CD4-positive, alpha-beta T cell treated with Interleukin-4 for 1 hour (primary cell): ENCODE measurements at places on chromosomes 7 and 10.

- DNase-seq, result no peak
Observed at GRCh38 chr7:112159351-112159750, 46.8 kb downstream of the DOCK4 start.

- no peak for DNase-seq
Observed at GRCh38 chr7:32680259-32681173, 185.2 kb downstream of the AVL9 start.

DNA sequence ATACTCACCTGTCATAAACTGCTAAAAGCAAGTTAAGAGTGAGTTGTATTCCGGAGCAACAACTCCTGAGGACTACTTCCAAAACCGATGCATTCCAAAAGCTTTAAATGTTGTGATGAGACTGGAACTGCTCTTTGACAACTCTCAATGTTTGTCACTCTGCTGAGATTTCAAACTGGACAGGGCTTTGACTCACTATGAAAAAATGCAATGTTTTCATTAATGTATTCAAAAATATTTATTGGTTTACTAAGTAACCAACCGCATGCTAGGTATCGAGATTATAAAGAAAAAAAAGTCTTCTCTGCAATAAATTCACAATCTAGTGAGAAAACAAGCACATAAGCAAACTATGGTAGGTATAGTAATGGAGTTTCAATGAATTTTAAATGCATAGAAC, 107.9 kb upstream of the GNAI1 start:
- DNase-seq, result no peak

- no peak for DNase-seq
Observed at GRCh38 chr10:131726076-131726880, 174.5 kb upstream of the PPP2R2D start.

DNA sequence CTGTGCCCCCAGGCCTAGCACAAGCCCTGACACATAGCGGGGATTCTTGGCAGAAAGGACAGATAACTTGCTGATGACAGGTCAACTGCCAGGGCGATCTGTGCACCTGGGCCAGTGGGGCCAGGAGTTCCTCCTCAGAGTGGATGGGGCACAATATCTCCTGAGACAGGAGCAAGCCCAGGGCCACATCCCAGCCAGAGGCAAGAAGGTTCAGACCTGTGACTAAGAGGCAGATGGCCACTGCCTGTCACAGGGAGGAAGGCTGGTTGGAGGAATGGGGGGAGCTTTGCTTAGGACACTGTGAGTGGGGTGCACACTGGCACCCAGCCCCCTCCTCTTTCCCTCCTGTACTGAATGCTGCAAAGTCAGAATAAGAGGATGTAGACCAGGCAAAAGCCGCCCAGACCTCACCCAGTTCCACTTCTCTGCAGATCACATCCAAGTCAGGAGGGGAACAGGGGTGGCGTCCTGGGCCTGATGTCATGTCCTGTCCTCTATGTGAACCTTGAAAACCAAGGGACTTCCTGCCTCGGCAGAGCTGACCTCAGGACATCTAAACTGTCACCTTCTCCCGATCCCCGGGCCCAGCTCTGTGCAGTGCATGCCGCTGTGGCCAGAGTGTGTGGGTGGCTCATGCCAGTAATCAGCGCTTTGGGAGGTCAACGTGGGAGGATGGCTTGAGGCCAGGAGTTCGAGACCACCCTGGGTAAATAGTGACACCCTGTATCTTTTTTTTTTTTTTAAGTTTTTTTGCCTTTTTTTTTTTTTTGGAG, 1.3 kb downstream of the GUSB start:
- peak; percentile 81 for DNase-seq

GRCh38 chr10:52053497-52053896, 260.6 kb upstream of the DKK1 start:
- no peak for DNase-seq

GRCh38 chr10:73093922-73094850, 2.5 kb downstream of the P4HA1 start:
- no peak for DNase-seq

GRCh38 chr10:34168439-34168838, 646.7 kb downstream of the PARD3 start:
- DNase-seq, result no peak

- no peak for DNase-seq
Observed at GRCh38 chr7:29318853-29319718, 124.5 kb downstream of the CHN2 start.

DNA sequence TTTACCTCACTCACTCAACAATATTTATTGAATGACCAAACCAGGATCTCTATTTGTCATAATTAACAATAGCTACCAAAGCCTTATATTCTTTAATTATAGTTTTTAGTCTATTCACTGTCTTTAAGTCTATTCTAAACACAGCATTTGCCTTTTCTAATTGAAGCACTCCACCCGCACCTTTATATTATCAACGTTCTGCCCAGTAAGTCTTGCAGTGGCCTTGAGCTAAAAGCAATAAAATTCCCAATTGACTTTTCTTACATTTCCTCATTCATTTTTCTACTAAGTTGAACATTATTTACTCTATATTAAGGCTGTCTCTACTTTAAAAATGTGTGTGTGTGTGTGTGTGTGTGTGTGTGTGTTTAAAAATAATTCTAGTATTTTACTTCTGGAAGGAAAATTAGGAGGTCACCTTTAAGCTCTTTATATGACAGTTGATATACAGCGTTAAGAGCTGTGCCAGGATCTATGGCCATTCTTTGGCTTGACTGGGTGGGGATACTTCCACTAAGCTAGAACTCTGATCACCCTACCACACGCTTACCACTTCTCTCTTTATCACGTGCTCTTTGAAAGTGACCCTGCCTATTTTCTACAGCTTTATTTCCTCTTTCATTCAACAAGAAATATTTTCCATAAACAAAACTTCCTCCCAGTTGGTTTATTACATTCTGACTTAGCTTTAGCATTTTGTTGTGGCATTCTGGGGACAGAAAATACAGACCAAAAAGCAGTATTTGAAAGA, 8.8 kb downstream of the PAPSS2 start:
- DNase-seq, result no peak

DNA sequence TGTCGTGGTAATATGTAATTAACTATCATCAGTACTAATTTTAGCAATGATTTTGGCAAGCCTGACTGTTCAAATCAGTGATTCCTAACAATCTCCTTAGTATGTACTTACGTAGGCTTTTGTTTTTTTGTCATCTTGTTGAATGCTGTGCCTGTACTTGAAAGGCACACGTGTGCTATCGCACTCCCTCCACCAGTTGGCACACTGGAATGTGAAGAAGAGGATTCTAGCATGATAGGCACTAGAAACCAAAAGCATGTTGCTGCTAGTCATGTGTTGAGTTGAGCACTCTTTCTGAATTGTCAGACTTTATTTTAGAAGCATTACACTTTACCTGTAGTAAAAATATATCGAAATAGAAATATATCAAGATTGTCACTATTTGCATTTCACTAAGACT, 59.1 kb downstream of the TASOR2 start:
- no peak for DNase-seq

DNA sequence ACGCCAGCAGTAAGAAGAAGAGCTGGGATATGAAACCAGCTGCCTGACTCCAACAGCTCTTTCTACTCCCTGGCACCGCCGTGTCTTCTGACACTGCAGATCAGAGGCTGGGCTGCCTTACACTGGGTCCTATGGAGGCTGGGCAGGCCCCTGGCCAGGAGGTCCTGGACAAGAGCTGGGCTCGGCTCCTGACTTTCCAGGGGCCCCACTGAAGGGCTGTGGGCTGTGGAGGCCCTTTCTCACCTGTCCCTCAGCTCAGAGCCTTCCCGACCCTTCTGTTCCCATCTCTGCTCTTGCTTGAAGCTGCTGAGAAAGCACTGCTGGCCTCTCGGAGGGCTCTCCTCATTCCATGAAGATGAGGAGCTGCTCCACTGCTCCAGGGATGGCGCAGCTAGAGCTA, 85.9 kb upstream of the UNC5B start:
- no peak for DNase-seq

DNA sequence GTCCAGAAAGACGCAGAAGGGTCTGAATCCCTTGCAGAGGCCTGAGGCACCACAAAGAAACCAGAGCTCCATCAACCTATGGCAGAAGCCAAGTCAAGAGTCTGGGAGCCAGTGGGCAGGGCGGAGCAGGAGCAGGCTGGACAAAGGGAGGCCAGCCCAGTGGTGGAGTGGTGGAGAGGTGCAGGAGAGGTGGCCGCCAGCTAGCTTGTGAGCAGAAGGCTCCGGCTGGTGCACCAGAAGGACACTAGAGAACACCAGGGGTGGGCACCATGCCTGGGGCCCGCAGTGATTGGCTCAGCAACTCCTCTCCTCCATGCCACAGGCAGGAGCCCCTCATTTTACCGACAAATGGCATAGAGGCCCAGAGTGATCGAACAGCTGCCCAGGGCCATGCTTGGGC, 186.6 kb downstream of the GRID1 start:
- no peak for DNase-seq

- DNase-seq, result no peak
Observed at GRCh38 chr10:108496106-108496505, 1331.6 kb upstream of the SORCS1 start.

DNA sequence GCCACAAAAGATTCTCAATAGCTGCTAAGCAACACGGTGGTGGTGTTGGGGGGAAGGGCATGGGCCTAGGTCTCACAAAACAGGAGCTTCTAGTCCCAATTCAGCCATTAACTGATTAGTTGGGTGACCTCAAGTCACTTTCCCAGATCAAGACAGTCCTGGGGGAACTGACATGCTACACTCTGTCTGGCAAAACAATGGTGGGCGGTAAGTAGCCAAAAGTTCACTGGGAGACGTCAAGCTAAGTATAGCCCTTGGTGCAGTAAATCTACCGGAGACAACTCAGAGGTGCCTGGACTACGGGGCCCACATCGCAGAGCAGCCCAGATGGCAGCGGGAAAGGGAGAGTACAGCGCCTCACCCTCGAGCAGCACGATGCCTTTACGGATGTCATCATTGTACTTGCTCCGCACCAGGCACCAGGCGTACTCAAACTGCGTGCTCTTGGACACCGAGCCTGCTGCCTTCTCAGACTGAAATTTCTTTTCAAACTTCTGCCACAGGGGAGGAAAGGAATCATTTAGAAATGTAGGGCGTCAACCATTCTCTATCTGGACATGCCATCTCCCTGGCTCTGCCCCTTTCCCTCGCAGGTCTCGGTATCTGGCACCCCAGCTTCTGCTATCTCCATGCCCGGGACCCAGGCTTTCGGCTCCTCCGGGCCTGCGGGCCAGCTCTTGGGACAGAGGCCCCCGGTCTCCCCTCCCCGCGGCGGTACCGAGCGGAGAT, 1.1 kb downstream of the FIS1 start:
- DNase-seq, result no peak

DNA sequence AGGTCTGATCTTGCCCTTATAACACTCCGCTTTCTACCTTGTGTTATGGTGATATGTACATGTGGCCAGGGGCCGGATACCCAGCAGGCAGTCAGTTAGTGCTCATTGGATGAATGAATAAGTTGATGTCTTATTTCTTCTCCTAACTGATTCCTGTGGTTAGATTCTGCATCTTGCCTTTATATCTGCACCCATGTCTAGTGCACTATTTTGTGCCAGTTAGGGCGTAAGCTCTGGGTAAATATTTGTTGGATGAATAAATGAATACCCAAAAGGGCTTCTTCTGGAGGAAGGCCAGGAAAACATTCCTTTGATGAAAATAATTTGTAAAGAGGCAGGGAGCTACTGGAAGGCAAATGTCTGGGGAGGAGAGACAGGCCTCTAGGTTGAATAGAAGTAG, 148.2 kb downstream of the CHN2 start:
- no peak for DNase-seq

- peak; percentile 70 for DNase-seq
Observed at GRCh38 chr10:11403116-11403515, 208.3 kb downstream of the USP6NL start.

GRCh38 chr10:43262397-43262901, 4.4 kb downstream of the RASGEF1A start:
- DNase-seq, result no peak

GRCh38 chr10:24210501-24210900, 1.6 kb downstream of the KIAA1217 start:
- DNase-seq, result no peak

- DNase-seq, result no peak
Observed at GRCh38 chr10:93771354-93771753, 13.6 kb downstream of the LGI1 start.

DNA sequence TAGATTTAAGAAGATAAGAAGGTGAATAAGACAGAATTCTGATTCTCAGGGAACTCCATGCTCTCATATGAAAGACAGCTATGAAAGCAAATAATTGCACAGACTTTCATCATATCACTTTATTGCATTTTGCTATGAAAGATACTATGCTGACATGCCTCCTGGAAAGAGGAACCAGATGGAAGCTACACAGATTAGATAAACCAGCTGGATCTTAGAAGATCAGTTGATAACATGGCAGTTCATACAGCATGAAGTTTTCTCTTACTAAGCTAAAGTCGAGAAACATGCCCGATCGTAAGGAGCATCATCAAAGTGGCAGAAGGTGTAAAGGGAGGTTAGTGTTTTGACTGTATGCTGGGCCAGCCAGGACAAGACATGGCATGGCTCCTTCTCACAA, 112.5 kb upstream of the DPP6 start:
- DNase-seq, result no peak

- DNase-seq, result no peak
Observed at GRCh38 chr10:113752553-113752952, 1.1 kb downstream of the PLEKHS1 start.

GRCh38 chr10:79207726-79208125, 139.0 kb downstream of the ZMIZ1 start:
- no peak for DNase-seq

DNA sequence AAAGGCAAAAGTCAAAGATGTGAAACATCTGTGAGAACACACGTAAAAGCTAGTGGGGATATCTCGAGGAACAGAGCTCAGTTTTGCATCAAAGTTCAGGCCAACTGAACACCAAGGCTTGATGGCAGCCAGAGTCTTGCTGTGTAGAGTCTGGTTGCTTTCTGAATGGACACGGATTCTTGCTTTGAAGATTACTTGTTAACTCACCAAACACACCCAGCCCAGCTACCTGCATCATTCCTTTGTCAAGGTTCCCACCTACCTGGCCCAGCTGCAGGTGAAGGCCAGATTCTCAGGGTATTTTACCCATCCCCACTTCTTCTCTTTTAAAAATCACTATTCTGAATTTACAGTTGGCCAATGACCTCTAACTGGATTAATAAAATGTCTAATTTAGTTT, 174.4 kb upstream of the PHYHIPL start:
- no peak for DNase-seq

- DNase-seq, result no peak
Observed at GRCh38 chr10:3848775-3849635, 64.0 kb upstream of the KLF6 start.

- no peak for DNase-seq
Observed at GRCh38 chr10:113297226-113297625, 255.6 kb upstream of the HABP2 start.

DNA sequence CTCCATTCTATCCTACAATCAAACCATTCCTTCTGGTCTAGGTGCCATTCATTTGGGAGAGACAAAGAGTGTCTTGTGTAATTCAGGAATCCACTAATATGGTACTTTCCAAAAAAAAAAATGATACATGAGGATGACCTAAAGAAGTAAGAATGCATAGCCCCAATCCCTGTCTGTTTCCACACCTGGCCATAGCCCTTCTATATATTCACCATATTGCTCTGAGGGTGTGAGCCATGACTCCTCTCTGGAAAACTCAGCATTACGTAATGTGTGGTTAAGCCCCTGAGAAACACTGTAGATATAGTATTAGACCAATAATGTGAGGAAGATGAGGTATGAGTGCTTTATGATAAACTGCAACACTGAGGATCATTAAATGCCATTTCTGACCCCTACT, 592.7 kb downstream of the INHBA start:
- DNase-seq, result no peak

- peak; percentile 37 for DNase-seq
Observed at GRCh38 chr10:94402204-94402842, at the start of gene TBC1D12. TBC1D12 (plus strand) TSS chr10:94402541; CDS start chr10:94402614, 73 bp downstream.
